Heart left ventricle (tissue), 16 donors: ENCODE measurements at places on chromosomes 12 and 14.

DNA sequence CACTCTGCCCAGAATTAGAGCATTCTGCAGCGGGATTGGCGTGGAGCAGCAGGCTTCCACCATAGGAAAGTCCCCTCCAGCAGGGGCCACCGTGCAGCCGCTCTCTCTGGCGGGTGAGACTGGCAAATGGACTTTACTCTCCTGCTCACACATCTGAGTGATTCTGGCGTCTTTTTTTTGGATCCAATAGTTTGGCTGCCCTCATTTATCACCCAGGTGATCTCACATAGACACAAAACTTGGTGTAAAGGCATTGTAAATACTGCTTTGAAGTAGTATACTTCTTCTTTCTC is 130.3 kb downstream of the TGFB3 start:
- no peak for DNase-seq

- no peak for DNase-seq
Observed at GRCh38 chr12:104010606-104011169, 39.3 kb downstream of the GLT8D2 start.

DNA sequence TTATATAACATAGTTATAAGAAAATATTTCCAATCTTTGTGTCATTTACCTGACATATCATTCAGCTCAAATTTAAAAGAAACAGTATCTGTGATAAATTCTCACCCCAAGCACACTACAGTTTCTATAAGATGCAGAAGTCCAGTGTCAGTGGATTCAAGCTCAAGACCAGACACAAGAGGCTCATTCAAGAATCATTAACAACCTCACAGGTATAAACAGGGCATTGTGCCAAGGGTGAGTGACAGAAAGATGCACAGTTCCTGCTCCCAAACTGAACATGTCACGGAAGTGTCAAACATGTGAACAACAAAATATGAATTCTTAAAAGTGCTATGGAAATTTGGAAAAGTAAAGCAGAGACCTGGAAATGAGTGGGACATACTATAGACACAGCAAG is 12.8 kb downstream of the ATP2B1 start:
- no peak for DNase-seq

- DNase-seq = no peak
Observed at GRCh38 chr12:712172-712863, 40.1 kb upstream of the WNK1 start.

DNA sequence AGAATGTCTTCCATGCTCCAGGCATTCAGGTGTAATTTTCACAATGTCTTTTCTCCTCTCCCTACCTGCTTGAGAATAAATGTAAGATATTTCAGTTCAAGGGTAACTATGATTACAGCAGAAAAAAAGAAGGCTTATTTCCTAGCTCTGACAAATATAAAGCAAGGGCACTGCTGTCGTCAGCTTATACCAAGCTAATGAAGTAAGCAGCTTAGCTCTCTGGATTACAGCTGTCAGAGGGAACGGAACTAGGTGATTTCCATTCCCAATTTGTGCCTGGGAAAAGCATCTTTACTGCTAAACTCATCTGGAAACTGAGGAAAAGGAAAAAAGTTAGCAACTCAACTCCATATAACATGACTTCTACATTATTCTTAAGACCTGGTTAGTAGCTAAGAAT is 56.5 kb downstream of the ZFYVE26 start:
- no peak for DNase-seq

DNA sequence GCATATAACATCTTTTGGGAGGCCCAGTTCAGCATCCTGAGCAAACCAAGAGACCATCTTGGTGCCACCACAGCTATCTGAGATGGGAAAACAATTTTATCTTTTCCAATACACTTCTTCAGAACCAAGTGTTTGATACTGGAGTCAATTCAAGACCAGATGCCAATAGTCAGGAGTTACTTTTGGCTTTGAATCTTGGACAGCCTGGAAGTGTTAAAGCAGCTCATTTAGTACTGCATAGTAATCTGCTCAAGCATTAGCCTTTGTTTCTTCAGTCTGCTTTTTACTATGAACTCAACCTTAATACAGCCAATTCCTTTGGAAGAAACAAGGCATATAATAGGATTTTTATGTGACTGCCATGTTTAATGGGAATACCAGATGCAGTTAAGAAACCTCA is 81.9 kb upstream of the TSPAN8 start:
- DNase-seq = no peak

DNA sequence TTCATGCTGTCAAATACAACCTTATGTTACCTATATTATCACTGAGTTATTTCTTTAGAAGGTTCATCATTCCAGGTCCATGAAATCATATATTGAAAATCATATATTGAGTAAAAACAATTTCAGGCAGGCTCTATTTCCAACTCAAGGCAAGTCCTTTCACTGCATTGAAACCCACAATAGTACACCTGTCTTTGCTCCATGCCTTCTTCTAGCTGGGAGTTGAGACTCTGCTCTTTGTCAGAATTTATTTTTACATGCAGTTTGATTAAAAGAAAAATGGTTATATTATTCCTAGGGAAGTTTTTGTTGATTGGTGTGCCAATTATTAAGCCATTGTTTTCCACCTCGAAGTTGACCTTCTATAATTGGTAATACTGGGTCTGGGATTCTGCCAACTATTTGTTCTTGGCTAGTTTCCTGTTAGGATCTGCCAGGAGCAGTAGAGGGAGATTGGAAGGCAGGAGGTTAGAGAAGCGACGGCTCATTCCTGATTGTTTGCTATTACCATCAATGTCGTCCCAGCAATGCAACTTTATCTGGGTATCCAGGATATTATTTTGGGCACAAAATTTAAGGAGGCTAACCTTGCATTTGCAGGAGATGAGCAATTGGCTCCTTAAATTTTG is 79.5 kb upstream of the MIS18BP1 start:
- no peak for DNase-seq

- no peak for DNase-seq
Observed at GRCh38 chr12:88238406-88238805, 96.3 kb downstream of the TMTC3 start.

DNA sequence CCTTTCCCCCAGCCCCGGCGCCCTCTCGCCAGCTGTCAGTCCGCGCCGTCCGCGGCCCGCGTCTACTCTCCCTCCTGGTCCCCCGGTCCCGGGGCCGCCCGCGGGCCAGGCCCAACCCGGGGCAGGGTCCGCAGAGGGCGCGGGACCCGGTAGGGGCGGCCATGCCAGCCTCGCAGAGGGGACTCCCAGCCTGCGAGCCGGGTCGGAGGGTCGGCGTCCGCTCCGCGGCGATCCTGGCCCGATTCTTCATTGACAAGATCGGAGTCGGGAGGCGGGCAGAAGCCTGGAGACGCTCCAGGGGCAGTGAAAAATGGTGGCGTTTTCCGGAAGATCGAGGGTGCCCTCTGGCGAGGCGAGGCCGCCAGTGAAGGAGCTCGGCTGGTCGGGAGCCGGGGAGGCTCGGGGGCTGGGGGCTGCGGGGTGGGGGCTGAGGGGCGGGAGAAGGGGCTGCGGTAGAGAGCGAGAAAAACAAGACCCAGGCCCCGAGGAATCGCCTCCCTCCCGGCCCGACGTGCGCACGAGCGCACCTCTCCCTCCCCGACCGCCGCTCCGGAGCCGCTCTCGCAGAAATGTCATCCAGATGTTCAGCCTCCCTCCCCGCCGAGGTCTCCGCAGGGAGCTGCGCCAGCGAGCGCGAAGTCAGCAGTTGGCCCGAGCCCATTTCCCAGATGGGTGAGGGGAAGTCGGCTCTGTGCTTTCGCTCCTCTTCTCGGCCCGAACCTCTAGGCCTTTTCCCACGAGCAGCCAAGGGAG is 647 bp upstream of the TGFB3 start:
- peak; percentile 89 for DNase-seq

DNA sequence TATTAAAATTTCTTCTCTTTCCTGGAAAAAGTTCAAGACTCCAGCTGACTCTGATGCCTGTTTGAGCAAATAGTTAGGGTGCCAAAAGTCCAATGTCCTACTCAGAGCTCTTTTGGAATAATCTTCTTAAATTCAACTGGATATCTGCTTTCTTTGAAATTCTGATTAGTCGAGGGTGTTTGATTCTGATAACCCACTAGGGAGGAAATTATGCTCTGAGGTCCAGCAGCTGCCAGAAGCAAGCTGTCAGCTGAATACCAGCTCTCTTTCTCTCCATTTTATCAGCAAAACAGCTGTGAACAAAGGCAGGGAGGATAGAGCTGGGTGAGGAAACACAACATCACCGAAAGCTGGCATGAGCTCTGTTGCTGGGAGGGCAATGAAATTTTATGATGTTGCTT is 141.5 kb downstream of the CAND1 start:
- no peak for DNase-seq

DNA sequence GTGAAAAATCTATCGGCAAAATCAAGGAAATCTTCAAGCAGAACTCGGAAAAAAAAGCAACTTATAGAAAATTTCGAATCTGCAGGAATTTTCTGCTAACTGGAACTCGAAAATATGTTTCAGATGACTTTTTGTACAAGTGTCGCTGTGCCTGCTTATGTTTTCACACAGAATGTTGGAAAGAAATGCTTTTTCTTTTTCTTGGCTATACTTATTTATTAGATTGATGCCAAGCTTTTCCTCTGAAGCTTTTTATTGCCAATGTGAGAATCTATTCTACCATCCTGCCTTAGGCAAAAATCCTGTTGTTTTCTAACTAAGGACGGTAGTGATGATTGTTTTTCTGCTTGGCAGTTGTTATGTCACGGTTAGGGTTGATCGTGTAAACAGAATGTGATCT is 65.8 kb downstream of the TRHDE start:
- DNase-seq = no peak

- DNase-seq = no peak
Observed at GRCh38 chr14:95652690-95653089, 33.5 kb upstream of the TCL1B start.

DNA sequence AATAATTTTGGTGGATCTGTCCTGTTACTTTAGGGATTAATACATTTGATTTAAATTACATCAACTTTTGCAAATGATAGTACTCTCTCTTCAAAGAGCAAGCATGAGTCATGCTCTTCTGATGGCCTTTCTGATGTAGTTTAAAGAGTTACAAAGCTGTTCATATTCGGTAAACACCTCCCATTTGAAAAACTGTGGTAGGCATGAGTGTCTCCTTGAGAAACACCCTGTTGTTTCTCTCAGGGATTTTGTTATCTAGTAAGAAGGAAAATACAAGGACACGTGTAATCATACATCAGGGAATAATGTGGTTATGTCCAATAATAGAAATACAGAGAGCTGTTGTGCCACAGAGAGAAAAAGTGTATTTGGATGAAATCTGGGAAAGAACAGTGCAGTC is 53.3 kb upstream of the E2F7 start:
- DNase-seq = no peak

- no peak for DNase-seq
Observed at GRCh38 chr12:89393551-89394121, 41.3 kb upstream of the DUSP6 start.

- no peak for DNase-seq
Observed at GRCh38 chr12:122955156-122955555, 11.1 kb downstream of the ABCB9 start.

DNA sequence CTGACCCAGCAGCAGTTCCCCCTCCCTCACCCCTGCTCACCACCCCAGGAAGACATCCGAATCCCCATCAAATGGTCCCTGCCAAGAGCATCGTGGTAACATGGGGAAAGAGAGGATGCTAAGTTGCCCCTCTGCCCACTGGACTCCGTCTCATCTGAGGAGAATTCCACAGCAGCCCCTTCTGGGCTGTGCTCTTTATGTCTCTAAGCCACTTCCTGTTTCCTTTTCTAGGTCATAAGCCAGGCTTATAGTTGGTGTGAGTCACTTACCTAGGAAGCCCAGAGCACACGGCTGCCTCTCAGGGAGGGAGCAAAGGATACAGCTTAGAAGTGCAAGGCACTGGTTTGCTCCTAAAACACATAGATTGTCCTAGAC is 76.0 kb downstream of the VCPKMT start:
- no peak for DNase-seq

DNA sequence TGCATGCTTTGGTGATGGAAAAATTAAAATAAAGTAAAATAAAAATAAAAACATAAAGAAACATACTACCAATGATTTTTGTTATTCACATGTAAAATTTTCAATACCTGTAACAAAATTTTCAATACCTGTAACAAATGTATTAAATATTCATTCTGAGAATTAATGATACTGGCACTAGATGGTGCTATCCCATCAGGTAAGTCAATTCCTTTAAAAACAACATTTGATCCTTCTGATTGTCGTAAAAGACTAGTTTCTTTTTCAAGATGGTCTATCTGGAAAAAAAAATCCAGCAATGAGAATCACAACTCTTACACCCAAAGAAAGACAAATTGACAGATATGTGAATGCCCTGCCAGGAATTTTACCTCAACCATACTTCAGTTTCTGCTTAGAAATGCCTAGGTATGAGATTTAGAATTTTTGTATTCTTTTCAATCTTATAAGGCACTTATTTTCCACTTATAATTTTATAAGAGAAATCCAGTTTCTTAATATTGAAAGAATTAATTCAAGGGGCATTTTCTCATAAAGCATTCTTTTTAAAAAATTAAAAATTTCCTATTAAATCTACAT is 30.7 kb downstream of the CEP290 start:
- no peak for DNase-seq

DNA sequence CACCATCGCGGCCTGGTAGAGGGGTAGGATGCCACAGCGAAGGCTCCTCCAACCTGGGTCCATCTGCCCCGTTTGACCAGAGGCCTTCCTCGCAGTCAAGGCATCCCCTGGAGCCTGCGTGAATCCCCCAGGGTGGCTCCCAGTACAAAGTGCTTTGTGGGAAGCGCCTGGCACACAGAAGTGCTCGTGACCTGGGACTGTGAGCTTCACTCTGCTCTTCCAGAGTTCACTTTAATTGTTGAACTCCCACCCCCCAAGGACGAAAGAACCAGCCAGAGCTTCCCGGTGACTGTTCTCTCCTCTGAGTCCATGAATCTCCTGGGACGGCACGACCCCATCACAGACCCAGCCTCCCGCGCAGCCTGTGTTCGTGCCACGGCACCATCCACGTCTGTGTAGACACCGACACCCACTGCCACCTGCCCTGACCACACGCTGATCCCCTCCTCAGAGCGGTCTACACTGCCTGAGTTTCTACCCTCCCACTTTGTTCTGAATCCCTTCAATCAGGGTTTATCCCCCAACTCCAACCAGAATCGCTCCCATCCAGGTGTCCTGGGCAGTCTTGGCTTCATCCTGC is 15.9 kb downstream of the P2RX2 start:
- no peak for DNase-seq

- DNase-seq = no peak
Observed at GRCh38 chr12:109016978-109017377, 3.9 kb downstream of the SVOP start.

- DNase-seq = no peak
Observed at GRCh38 chr12:3683670-3684069, 69.2 kb downstream of the CRACR2A start.
